Stimulated activated CD8-positive, alpha-beta memory T cell treated with anti-CD3 and anti-CD28 coated beads, Interleukin-2, amount 100 ng/mL, for 48 hours (primary cell): ENCODE measurements at places on chromosomes 3 and 15.

GRCh38 chr3:182349951-182350517 lies 443.3 kb upstream of the ATP11B start:
- no peak for DNase-seq

DNA sequence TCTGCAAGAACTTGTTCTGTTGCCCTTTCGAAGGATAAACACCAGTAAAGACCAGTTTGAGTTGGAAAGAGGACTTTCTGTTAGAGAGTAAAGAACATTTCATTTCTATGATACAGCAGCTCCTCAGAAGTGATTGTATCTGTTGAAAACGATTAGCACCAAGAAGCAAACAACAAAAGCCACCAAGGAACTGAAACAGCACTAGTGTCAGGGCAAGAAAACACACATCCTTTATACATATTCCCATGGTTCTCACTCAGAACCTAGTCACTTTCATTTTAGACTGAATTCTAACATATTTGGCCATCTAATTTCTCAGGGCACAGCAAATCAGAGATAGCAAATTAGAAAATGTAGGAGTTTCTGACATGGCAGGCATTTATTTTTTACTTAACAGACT lies 116.1 kb downstream of the ATP1B3 start:
- DNase-seq: no peak

DNA sequence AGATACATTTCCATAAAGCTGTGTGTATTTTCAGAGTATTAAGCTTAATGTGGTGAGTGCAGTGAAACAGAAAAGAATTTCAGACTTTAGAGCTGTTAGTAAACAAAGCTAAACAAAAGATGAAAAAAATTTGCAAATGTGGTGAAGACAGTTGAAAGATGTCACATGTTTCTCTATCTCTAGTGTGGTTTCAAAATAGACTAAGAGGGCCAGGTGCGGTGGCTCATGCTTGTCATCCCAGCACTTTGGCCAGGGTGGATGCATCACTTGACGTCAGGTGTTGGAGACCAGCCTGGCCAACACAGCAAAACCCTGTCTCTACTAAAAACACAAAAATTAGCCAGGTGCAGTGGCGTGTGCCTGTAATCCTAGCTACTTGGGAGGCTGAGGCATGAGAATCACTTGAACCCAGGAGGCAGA lies 466.0 kb upstream of the NR2F2 start:
- DNase-seq: no peak

DNA sequence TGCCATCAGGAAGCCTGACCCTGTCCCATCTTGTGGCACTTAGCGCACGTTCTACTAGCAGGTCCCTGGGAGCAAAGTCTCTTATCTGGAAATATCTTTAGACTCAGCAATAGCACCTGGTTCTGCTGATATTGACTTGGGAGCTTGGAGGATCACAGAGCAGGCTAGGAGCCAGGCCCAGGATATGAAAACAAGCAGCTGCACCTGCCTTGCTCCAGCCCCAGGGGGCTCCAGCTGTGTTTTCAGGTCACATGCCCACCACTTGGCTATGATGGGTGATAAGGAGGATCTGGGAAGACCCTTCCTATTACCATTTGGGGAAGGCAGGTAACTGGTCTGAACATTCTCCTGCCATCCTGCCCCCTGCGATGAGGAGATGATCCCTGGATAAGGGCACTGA lies 87.8 kb downstream of the C3orf70 start:
- no peak for DNase-seq

- DNase-seq: no peak
Measured at GRCh38 chr3:18149386-18149785, 275.8 kb downstream of the SATB1 start.

GRCh38 chr3:197002701-197003454 lies 26.7 kb downstream of the MELTF start:
- DNase-seq: peak; percentile 85

GRCh38 chr15:43251185-43251870 lies 15.4 kb downstream of the TGM5 start:
- no peak for DNase-seq

GRCh38 chr15:98383571-98383970 lies 264.8 kb upstream of the IGF1R start:
- no peak for DNase-seq

- DNase-seq: no peak
Measured at GRCh38 chr3:167723872-167724271, 10.8 kb downstream of the PDCD10 start.

- no peak for DNase-seq
Measured at GRCh38 chr3:149151843-149152242, 22.4 kb downstream of the HPS3 start.

DNA sequence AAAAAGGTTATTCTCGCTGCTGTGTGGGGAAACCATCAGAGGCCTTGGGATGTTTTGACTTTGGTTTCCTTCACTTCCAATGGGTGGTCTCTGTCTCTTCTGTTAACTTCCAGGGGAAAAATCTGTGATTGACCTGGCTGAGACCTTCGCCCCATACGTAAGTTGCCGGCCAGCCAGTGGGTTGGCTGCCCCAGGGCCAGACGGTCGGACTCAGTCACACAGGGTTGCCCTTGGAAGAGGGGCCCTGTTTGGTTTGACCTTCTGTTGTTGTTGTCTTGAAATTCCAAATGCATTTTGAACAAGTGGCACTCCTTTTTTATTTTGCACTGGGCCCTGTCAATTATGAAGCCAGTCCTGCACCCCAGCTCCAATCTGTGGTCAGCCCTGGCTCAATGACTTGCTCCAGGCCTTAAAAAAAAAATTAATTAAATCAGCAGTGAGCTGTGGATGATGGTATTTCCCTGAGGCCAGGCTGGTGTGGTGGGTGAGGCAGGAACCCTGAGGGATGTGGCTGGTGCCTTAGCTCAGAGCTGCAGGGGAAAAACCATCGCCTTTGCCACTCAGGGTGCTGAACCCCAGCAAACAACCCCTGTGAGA lies 4.5 kb downstream of the FAM107A start:
- no peak for DNase-seq

DNA sequence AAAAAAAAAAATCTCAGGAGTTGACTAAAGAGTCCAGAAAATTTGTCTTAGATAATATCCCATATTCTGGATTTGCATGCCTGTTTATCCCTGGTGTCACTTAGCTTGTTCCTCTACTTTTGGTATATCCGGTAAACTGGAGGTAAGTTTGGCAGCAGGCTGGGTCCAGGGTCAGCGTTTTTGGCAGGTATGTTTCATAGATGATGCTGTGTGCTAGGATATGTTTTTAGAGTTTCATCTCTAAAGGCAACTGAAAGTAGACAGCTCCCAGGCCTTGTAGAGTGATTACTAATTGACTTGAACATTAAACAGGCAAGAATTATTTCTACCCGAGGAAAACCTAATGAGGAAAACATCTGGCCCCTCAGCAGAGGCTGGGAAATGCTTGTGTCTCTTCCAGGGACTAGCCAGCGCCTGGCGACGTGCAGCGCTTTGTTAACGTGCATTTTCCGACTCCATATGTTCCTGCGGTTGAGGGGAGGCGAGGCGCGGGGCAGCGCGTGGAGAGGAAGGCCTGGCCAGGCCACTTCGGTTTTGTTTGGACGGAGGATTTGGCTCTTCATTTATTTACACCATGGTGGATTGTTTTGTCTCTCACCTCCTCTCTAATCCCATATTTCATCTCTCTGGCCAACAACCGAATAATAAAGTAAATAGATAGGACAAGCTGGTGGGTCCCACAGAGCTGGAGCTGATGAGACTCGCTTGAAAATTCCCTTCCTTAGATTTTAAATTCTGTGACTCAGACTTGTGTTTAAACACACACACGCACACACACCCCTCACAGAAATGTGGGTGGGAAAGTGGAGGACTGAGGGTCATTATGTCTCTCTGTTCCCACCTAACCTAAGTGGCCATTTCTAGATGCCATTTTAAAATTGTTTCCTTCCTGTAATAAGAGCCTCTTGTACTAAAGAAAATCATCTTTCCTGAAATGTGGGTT lies 65.3 kb downstream of the ASB7 start:
- no peak for DNase-seq

DNA sequence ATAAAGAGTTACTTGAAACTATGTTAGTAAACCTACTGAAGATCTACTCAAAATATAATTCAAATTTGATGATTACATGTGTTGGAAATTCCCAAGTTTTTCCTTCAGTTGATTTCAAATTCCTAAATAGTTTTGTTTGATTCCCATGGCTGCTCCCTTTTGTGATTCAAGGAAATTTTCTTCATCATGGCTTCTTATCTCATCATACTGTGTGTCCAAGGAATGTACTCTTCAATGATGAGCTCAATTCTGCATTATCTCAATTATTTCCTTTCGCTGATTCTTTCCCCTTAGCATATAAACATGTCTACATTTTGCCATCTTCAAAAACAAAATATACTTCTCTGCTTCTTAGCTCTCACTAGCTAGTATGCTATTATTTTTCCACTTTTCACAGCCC lies 460.4 kb upstream of the NAALADL2 start:
- no peak for DNase-seq

- DNase-seq: no peak
Measured at GRCh38 chr3:110677506-110677905, 394.1 kb upstream of the NECTIN3 start.

DNA sequence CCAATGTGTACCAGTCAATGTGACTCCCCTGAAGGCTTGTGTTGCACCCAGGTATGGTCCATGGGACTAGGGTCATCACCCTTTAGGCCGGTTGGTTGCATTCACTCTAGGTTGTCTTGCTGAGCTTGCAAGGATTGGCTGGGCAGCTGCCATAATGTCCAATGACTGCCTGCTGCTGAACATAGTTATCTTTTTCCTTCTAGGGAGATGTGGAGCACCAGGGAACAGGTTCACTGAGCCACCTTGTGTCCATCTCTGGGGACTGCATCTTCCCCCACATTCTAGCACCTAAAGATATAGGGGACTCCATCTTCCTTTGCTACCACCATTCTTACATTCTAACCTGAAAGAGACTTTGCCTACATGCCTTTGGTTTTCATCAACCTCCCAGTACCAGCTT lies 580.4 kb upstream of the TBL1XR1 start:
- peak; percentile 28 for DNase-seq

DNA sequence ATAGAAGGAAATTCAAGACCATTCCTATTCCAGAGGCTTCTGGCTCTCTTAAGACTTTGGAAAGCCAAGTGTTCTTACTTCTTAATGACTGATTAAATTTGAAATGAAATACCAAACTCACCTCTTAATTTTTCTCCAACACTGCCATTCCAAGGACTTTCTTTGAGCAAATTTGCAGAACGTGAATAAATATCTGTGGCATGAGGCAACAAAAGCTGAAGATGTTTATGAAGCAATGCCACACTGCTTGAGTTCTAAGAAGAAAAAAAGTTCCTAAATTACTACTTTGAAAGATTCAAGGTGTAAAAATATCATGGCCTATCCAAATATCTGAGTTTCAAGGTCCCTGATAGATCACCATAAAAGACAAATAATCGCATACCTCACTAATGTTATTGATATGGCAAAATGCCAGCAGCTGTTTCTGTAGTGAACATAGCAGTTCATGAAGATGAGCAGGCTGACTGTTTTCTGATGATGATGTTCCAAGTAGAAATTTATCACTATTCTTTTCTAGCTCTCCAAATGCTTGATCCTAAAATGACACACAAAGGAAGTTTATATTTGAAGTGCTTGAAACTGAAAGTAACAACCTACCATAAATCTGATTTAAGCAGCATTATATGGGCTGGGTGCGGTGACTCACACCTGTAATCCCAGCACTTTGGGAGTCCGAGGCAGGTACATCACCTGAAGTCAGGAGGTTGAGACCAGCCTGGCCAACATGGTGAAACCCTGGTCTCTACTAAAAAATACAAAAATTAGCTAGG lies 104.4 kb downstream of the HERC1 start:
- no peak for DNase-seq

DNA sequence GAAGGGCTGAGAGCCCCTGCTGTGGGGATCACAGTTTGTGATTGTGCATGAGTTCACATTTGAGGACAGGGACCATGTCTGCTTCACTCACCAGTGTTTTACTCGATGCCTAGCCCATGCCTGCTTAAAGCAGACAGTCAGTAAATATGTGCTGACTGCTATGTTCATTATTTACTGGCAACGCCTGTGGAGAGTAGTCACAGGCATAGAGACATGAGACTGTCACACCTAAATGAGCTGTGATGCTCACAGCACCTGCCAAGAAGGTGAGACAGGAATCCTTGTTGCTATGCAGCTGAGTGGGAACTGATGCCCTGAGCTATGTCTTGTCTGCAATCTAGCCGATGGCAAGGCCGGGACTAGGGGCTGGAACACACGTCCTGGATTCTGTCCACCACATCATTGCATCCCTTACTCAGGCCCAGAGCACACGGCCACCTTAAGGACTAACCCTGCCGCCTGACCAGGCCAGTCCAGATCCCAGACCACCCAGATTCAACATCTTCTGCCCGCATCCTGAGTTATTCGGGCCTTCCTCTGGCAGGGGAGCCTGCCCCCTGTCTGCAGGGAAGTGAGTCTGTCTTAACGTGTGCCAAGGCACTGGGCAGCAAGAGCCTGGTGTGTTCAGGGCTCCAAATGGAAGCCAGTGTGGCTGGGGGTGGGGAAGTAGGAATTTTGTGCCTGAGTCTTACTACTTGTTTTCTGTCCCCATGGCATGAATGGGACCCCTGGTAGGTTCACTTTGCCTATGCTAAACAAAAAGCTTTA lies 44.8 kb downstream of the FGD5 start:
- DNase-seq: no peak

GRCh38 chr3:53162672-53163443 lies 1.8 kb downstream of the PRKCD start:
- DNase-seq: peak; percentile 18

- no peak for DNase-seq
Measured at GRCh38 chr3:43515208-43515917, 106.4 kb downstream of the ANO10 start.
